ENCODE measurements at places on chromosomes 5 and 9.

DNA sequence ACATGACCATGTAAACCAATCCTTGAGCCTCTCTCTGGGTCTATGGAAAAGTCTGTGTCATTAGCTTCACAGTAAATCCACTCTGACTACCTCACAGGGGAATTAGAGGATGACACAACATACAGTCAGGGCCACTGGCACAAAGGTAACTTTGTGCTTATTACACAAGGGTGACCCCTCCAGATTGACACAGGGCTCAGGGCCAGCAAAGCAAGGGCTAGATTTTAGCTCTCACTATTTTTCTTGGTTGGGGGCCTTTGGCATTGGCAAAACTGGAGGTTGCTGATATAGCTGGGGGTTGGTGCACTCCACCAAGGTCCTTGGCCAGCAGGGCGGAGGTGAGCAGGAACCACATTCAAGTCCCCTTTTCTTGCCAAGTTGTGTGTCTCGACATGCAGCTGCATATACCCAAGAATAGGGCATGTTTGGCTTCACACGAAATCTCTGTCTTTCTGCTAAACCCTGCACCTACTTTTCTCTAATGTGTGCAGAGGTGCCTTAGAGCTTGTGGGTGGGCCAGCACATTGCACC lies 15.2 kb upstream of the OSMR start:
- no peak for DNase-seq

DNA sequence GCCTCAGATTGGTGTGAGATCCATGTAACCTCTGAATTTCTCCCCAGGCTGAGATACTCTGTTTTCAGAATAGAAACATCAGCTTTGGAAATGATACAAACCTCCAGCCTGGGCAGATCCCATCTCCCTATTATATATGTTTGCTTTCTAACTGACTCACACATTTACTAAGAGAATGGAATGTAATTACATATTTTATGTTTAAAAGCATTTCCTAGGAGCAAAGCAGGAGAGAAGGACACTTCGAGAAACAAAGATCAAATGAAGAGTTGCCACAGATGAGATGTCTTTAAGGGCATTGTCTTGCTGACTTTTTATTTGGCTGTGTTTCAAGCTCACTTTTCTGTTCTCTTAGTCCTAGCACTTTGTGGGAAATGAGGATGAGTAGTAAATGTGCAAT lies 96.3 kb downstream of the CDH18 start:
- no peak for DNase-seq

DNA sequence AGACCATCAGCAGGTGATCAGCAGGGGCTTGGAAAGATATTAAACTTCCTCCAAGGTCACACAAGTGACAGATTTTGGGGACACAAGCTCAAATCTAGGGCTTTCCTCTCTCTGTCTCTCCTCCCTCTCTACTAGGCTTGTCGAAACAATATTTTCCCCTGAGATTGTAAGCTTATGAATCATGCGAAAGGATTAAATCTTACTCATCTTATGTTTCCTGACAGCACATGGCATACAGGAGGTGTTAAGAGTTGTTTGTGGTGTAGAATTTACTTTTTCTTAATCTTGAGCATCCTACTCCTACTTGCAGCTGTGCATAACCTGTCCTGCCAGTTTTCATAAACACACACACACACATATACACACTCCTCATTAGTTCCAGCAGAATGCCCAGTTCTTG lies 186.3 kb downstream of the MARCHF11 start:
- no peak for DNase-seq

GRCh38 chr5:159345861-159346260 lies 15.6 kb upstream of the IL12B start:
- DNase-seq = no peak

DNA sequence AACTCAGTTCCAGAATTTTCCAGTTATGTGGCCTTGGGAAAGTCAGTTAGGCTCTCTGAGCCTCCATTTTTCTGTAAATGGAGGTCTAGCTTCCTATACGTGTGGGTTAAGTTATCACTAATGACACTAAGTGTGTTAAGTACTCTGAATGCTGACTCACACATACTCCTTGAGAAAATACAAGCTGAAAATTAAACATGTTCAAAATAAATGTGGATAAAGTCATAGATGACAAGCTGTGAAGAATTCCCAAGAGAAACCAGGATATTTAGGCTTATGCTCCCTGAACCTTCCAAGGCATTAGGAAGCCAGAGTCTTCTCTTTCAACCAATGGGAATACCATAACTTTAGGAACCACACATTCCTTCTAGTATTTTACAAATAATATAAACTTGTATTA lies 58.1 kb downstream of the ABCA1 start:
- DNase-seq = no peak

DNA sequence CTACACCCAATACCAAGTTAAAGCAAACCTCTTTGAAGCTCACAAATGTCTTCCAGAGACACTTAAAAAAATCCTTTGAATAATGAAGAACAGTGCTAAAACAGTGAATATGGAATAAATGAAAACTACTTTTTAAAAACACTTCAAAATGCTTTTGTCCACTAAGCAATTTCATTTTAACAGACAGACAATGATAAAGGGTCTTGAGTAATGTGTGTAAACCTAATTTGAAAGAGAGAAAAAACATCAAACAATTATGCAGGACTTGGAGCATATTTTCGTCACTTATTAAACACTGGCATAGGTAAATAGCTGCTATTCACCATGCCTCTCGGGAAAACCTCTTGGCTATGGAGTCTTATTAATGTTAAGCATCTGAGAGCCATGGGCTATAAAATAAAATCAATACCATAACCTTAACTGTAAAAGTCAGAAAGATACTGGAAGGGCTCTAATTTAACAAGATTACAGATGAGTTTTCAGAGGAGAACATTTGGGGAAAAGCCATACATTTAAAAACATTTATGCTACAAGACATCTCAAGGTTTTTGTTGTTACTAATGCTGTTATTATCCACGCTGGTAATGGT lies 177.8 kb downstream of the NFIB start:
- DNase-seq = no peak

DNA sequence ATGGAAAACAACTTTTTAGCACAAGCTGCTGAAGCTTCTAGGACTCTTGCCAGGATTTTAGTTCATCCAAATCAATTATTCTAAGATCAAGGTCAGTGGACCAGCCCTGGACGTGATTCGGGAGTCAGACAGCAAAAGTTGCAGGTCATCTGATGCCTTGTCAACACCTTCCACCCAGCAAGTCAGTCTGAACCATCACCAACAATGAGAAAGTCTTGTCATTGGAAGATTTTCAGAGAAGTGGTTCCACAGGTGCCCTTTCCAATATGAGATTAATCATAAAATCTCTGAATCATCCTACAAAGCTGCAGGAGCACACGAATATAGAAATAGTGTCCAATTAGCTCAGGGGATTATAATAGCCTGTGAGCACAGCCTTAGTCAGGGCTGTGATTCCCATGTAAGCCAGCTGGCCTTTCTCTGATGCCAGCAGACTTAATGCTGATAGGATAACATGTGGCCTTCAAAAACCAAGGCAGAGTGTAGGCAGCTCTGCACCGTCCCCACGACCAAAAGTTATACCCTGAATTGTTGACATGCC lies 445.0 kb upstream of the TRPC7 start:
- no peak for DNase-seq
